Mesendoderm (in vitro differentiated cells): ENCODE measurements at places on chromosomes 1 and 21.

GRCh38 chr1:28208818-28209441 is 23.9 kb downstream of the DNAJC8 start:
- DNase-seq: peak; percentile 75

- DNase-seq: no peak
Measured at GRCh38 chr1:213719462-213719861, 268.3 kb upstream of the PROX1 start.

- peak; percentile 66 for DNase-seq
Measured at GRCh38 chr1:147586414-147586813, 45.1 kb downstream of the BCL9 start.

GRCh38 chr1:9421533-9421873 is 117.8 kb upstream of the SLC25A33 start:
- DNase-seq: no peak

DNA sequence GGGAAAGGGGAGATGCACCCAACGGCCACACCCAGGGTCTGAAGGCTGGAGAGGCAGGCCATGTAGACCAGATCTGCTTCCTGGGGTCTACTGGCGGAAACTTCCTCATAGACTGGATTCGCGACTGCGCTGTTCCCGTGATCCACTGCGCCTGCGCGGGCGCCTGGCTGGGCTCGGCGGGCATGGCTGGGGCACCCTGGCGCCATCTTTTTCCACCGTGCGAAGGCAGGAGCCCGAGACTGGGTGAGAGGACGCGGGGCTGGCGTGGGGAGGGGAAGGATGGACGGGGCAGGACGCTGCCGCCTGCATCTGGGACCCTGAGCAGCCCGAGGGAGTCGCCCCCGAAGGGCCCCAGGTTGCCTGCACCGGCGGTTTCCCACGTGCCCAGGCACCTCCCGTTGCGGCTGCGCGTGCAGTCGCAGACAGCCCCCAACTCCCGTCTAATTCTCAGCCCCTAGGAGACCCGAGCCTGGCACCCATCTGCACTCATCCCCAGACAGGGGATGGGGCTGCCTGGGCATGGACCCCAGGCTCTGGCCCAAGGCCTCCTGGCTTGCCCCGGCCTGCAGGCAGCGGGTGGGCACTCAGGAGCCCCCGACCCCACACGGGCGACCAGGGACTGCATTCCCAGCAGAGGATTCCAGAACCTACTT is 12.4 kb upstream of the FAM3B start:
- DNase-seq: no peak

- DNase-seq: no peak
Measured at GRCh38 chr21:43367296-43367695, 59.6 kb downstream of the SIK1 start.

- no peak for DNase-seq
Measured at GRCh38 chr1:119660253-119661083, 12.4 kb upstream of the ZNF697 start.

GRCh38 chr1:30449003-30449402 is 274.4 kb downstream of the MATN1 start:
- DNase-seq: no peak

GRCh38 chr1:178301141-178301540 is 195.6 kb downstream of the CLEC20A start:
- no peak for DNase-seq
